ENCODE measurements at places on chromosomes 3 and 15.

DNA sequence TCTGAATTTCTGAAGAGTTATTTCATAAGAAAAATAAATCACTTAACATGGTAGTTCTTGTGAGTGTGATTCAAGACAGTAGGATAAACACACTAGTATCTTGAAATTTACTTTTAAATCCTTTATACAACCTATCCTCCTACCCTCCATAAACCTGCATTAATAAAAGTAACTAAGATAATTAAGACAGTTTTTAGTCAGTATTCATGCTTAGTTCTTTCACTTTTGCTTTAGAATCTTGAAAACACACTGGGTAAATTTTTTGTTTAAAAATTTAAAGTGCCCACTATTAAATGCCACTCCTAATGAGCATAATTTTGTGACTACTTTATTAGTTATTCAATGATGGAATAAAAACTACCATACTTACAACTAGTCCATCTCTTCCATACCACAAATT, 28.8 kb downstream of the GOLIM4 start:
- no peak for DNase-seq

- DNase-seq, result no peak
These were observed 21.6 kb downstream of the CHRNA3 start for GRCh38 chr15:78599189-78599588.

DNA sequence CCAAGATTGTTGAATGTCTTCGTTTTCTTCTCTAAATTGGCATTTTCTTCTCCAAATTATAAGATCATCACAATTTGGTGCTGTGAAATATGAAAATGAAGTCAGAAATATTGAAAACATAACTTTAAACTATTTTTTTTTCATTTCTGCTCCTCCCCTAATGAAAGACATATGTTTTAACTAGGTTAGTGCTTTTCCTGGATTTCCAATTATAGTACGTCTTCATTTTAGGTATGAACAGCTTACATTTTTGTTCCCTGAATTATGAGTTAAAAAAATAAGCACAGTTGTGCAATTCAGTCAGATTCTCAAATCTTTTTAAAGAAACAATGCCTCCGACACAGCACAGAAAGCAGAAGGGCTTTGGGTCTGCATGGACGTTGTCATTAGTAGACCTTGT, 83.5 kb upstream of the CFAP20DC start:
- no peak for DNase-seq

- no peak for DNase-seq
These were observed 32.3 kb upstream of the TAFA4 start for GRCh38 chr3:68964694-68965093.

DNA sequence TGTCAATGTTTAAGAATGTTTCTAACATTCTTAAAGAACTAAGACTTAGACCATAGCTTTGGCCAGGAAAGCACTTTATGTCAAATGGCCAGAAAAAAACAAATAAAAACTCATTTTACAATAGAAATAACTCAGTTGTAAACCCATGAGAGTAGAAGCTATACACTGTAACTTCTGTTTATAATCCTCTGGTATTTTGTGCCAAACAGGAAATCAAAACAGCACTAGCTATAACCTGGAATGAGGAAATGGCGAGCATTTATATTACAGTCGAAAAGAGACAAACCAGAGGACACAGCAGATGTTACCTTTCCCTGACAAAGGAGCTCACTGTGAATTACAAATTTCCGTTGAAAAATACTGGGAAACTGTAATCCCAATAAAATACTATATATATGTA, 10.3 kb downstream of the GK5 start:
- no peak for DNase-seq

DNA sequence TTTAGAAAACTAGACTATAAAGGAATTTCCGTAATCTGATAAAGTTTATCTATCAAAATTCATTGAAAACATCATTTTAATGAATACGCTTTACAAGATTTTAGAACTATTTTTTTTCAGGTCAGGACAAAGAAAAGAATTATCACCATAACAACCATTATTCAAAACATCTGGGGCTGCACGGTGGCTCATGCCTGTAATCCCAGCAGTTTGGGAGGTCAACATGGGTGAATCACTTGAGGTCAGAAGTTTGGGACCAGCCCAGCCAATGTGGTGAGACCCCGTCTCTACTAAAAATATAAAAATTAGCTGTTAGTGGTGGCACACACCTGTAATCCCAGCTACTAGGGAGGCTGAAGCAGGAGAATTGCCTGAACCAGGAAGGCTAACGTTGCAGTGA, 260.4 kb downstream of the WNT5A start:
- DNase-seq, result no peak

DNA sequence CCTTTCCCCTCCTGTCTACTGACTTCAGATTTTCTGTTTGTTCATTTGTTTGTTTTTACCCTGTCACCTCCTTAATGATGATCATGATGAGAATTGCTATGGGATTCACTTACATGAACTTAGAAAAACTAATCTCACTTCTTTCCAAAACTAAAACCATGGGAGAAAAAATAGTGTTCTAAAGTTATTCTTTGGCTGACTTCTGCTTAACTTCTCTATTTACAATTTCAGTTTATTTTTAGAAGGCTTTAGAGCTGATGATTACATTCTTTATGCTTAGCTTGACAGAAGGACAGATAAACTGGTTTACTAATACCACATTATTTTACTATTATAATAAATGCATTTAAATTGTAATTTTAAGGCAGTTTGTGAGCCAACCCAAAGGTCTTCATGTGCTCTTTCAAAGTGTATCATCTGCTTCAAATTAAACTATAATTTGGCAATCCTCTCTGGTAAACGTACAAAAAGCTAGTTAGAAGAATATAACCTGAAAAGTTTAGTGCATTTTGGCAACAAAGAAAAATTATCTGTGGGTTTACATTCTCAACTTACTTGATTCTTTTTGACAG, 676.8 kb upstream of the UBE2E2 start:
- no peak for DNase-seq
